Heart left ventricle (tissue), 16 donors: ENCODE measurements at places on chromosomes 1 and 21.
A peak's percentile ranks its signal among the peaks of the same experiment; 100 is the strongest.

DNA sequence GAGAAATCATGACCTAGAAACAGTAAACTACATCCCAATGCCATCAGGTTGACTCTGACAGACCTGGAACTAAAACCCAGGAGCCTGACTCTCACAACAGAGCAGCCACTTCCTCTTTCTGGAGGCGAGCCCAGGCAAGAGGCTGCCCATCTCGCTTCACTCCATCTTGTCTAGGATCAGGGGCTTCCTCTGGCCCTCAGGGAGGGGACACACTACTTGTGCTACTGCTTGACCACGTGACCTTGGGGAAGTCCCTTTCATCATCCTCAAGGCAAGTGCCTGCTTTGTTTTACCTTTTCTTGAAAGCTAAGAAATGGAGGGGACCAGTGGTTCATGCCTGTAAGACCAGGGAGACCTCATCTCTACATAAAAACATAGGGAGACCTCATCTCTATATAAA, 2.6 kb upstream of the TENT5B start:
- no peak overlapping the region for H3K4me3 ChIP-seq
- H3K36me3 ChIP-seq = no peaks in the 10 kb centered on the region
- no peaks in the 10 kb centered on the region for H3K4me1 ChIP-seq

GRCh38 chr1:66261364-66261763, 272.6 kb upstream of the SGIP1 start:
- H3K4me1 ChIP-seq = peaks cover 5% of the 10 kb centered on the region
- H3K27me3 ChIP-seq = no peaks in the 10 kb centered on the region
- no peak overlapping the region for H3K4me3 ChIP-seq

- no peak overlapping the region for H3K4me3 ChIP-seq
- no peaks in the 10 kb centered on the region for H3K27me3 ChIP-seq
- no peaks in the 10 kb centered on the region for H3K4me1 ChIP-seq
- no peaks in the 10 kb centered on the region for H3K36me3 ChIP-seq
These were observed 42.7 kb upstream of the RGS2 start for GRCh38 chr1:192766009-192766625.

DNA sequence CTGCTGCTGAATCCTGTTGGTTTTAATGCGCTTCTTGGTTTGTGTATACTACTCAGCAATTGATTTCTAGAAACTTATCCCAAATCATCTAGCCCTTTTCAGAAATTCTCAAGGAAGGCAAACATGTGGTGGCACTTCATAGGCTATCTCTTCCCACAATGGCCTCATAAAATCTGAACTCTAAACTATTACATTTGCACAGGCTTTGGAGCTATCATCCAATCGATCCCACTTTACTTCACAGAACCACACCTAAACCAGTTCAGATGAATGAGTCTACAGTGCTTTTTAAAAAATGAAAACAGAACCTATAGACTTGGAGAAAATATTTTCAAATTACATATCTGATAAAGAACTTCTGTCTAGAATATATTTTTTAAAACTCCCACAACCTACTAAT, 6.9 kb downstream of the STYXL2 start:
- no peak overlapping the region for H3K27ac ChIP-seq
- no peaks in the 10 kb centered on the region for H3K27me3 ChIP-seq
- no peaks in the 10 kb centered on the region for H3K36me3 ChIP-seq
- H3K4me3 ChIP-seq = no peak overlapping the region

DNA sequence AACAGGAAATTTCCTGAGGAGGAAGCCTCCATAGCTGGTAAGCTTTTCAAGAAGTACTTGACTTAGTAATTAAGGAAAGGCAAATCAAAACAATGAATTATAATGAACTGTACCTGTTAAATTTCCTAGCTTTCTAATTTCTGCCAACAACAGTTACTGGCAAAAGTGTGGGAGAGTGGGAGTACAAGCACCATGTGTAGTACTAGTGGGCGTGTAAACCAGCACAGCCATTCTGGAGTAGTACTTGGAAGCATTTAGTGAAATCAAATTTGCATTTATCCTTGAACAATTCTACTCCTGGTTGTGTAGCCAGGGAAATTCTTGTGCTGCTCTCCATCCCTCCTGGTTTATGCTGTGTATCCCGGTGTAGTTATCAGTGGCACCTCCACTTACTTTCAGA, 190.8 kb downstream of the PRDM2 start:
- H3K27me3 ChIP-seq = peaks cover 82% of the 10 kb centered on the region
- DNase-seq = no peak
- H3K4me3 ChIP-seq = no peak overlapping the region
- no peaks in the 10 kb centered on the region for H3K36me3 ChIP-seq
- H3K4me1 ChIP-seq = no peaks in the 10 kb centered on the region

- H3K27ac ChIP-seq = no peak overlapping the region
- H3K4me1 ChIP-seq = no peaks in the 10 kb centered on the region
- no peaks in the 10 kb centered on the region for H3K27me3 ChIP-seq
- H3K36me3 ChIP-seq = no peaks in the 10 kb centered on the region
- DNase-seq = no peak
These were observed 62.2 kb upstream of the GRIK3 start for GRCh38 chr1:37096523-37096922.

DNA sequence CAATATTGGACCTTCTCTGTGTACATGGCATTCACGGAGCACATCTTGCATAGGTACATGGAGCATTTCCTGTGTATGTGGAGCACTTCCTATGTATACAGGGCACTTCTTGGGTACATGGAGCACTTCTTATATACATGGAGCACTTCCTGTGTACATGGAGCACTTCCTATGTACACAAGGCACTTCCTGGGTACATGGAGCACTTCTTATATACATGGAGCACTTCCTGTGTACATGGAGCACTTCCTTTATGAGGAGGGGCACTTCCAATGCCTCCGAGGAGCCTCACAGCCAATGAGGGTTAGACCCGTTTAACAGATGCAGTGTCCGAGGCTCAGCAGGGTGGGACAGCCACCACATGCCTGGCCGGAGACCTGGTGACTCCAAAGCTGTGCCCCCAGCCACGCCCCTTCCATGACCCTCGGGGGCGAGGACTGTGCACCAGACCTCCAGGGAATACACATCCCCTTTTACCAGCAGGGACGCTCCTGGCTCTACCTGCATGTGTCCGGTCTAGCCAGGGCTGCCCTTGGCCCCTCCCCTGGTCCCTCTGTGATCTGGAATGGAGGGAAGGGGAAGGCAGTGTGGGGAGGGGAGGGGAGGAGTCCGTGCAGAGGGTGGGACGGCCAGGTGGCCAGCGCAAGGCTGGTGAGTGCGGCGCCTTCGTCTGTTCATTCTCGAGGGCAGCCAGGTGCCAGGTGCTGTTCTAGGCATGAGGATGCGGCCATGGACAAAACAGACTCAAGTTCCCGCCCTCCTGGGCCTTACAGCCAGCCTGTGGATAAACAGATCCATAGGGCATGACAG, 195.1 kb upstream of the TMEM51 start:
- no peaks in the 10 kb centered on the region for H3K36me3 ChIP-seq
- no peak overlapping the region for H3K4me3 ChIP-seq
- no peak overlapping the region for H3K27ac ChIP-seq
- H3K4me1 ChIP-seq = no peaks in the 10 kb centered on the region
- H3K27me3 ChIP-seq = no peaks in the 10 kb centered on the region

DNA sequence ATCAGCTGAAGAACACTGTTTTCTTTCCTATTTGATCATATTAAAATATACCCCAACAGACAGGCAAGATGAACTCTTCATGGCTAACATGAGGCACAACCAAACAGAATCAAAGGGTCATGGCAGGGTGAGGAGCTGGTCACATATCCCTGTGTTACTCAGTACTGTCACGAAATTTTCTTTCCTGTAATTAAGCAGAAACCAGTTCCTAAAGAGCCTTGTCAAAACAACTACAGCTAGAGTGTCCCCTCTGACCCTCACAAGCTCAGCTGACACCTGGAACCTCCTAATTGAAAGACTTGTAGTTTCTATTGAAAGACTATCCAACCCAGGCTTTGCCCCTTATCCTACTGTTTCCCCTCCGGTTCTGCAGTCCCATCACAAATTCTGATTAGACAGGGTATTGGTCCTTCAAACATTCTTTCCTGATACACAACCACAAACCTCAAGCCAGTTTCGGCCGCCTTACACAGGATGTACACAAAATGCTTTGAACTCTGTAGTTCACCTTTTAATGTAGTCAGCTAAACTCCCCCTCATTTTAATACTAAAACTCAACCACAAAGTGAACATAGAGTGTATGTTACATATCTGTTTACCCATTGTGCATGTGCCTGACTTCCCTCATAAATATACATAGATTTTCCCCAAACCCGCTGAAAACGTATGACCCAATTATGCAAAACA, 651.9 kb downstream of the MRPL39 start:
- H3K36me3 ChIP-seq = no peaks in the 10 kb centered on the region
- no peaks in the 10 kb centered on the region for H3K27me3 ChIP-seq
- DNase-seq = no peak
- no peak overlapping the region for H3K4me3 ChIP-seq
- no peak overlapping the region for H3K27ac ChIP-seq
- H3K4me1 ChIP-seq = no peaks in the 10 kb centered on the region

- DNase-seq = no peak
- no peak overlapping the region for H3K27ac ChIP-seq
- H3K4me1 ChIP-seq = no peaks in the 10 kb centered on the region
- H3K27me3 ChIP-seq = no peaks in the 10 kb centered on the region
- H3K4me3 ChIP-seq = no peak overlapping the region
- no peaks in the 10 kb centered on the region for H3K36me3 ChIP-seq
These were observed 136.6 kb upstream of the VANGL1 start for GRCh38 chr1:115505148-115505571.

DNA sequence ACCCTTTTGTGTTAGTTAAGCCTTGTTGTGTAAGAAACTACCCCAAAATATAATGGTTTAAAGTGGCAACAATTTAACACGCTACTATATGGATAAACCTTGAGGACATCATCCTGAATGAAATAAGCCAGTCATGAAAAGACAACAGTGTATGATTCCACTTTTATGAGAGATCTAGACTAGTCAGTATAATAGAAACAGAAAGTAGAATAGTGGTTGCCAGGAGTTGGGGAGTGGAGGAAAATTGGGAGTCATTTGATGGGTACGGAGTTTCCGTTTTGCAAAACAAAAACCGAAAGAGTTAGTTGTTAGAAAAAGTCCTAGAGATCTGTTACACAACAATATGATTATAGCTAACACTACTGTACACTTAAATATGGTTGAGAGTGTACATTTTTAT, 16.0 kb upstream of the CHIA start:
- H3K4me3 ChIP-seq = no peak overlapping the region
- DNase-seq = no peak
- H3K27me3 ChIP-seq = peaks cover 20% of the 10 kb centered on the region
- peak overlapping the region; percentile 9 for H3K27ac ChIP-seq

DNA sequence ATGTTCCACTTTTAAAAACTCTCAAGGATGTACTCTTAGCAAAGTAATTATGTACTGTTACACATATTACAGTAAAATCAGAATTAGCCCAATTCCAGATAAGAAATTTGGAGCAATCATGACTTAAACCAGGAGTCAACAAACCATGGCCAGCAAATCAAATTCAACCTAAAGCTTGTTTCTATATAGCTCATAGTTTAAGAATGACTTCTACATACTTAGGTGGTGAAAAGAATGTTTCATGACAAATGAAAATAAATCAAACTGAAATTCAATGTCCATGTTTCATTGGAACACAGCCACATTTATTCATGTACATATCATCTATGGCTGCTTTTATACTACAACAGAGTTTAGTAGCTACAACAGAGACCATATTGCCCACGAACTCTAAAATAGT, 35.1 kb downstream of the FRRS1 start:
- H3K27ac ChIP-seq = no peak overlapping the region
- H3K36me3 ChIP-seq = no peaks in the 10 kb centered on the region
- no peak for DNase-seq
- peaks cover 6% of the 10 kb centered on the region for H3K4me1 ChIP-seq
- H3K4me3 ChIP-seq = no peak overlapping the region

DNA sequence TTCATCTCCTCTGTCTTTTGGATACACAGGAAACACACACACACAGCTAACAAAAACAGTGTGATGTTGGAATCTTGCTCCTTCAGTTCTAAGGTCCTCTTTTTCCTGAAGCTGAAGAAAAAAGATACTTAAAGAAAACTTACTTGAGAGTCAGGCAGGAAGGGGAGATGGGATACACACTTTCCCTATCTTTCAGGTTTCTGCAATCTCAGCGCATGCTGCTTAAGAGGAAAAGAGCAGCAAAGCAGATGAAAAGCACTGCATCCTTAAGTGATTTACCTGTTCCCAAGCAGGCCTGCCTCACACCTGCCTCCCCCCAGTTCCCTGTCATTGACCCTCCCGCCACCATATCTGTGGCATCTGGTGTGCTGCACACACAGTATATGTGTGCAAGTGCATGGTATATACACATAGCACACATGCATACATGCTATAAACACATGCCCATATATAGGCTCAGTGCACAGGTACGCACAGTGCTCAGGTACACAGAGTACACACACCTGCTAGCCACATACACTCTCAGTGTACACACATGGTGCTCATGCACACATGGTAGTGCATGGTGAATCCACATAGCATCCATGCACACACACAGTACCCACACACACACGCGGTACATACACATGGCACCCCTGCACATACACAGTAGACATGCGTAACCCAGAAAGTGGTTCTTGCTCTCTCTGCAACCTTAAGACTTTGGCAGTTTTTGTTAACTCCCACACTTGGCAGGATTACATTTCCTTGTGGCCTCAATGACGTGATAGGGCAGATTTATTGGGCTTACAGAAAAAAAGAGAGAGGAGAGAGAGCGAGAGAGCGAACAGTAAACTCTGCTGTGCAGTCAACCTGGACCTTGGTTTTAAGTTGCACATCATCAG, 166.9 kb downstream of the TOMM20 start:
- H3K27ac ChIP-seq = peak overlapping the region; percentile 80
- no peak overlapping the region for H3K4me3 ChIP-seq
- no peaks in the 10 kb centered on the region for H3K36me3 ChIP-seq
- no peak for DNase-seq

DNA sequence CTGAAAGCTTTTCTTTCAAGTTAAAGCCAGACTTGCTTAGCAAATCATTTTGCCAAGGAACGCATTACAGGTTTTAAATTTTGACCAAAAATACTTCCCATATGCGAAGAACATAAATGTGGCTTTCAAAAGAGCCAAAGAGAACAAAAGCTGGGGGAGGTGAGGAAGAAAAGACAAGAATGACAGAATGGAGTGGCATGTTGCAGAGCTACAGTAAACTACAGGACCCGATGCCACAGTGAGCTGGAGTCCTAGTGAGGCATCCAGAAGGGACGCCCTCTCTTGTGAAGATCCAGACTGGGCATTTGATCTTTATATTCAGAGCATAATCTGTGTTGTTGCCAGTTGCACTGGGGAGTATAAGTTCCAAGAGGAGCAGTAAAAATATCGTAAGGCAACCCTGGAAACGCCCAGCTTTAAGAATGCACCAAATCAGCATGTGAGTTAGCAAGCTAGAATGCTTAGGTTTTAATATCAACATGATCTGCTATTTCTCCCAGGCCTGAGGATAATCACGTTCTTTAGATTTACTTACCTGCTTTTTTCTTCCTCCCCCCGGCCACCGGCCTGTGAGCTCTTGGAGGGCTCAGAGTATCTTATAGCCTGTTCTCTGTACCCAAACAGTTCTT, 48.4 kb upstream of the HOOK1 start:
- H3K27ac ChIP-seq = no peak overlapping the region
- H3K36me3 ChIP-seq = no peaks in the 10 kb centered on the region
- H3K4me1 ChIP-seq = no peaks in the 10 kb centered on the region
- no peak for DNase-seq
- no peaks in the 10 kb centered on the region for H3K27me3 ChIP-seq
- H3K4me3 ChIP-seq = no peak overlapping the region

GRCh38 chr1:152408664-152409063, 5.4 kb downstream of the CRNN start:
- H3K27me3 ChIP-seq = peaks cover 4% of the 10 kb centered on the region
- H3K36me3 ChIP-seq = no peaks in the 10 kb centered on the region
- no peaks in the 10 kb centered on the region for H3K4me1 ChIP-seq
